ENCODE measurements at places on chromosomes 16 and 17. TPM values are rescaled to one million over a fixed set of nuclear protein-coding genes. Genes with fewer than 3 reads are reported as not detected.

GRCh38 chr17:8940866-8941471 is 24.5 kb downstream of the PIK3R5 start:
- H3K27me3 ChIP-seq, result no peaks in the 10 kb centered on the region
- no peaks in the 10 kb centered on the region for H3K36me3 ChIP-seq
- no peak overlapping the region for H3K4me3 ChIP-seq
- no peak for DNase-seq
- no peaks in the 10 kb centered on the region for H3K4me1 ChIP-seq

- H3K27me3 ChIP-seq, result no peaks in the 10 kb centered on the region
- no peaks in the 10 kb centered on the region for H3K36me3 ChIP-seq
- H3K4me3 ChIP-seq, result peak overlapping the region; percentile 65
- DNase-seq, result peak; percentile 77
- peaks cover 4% of the 10 kb centered on the region for H3K4me1 ChIP-seq
Observed at GRCh38 chr17:59963738-59964481, 630 bp downstream of the RNFT1 start.

DNA sequence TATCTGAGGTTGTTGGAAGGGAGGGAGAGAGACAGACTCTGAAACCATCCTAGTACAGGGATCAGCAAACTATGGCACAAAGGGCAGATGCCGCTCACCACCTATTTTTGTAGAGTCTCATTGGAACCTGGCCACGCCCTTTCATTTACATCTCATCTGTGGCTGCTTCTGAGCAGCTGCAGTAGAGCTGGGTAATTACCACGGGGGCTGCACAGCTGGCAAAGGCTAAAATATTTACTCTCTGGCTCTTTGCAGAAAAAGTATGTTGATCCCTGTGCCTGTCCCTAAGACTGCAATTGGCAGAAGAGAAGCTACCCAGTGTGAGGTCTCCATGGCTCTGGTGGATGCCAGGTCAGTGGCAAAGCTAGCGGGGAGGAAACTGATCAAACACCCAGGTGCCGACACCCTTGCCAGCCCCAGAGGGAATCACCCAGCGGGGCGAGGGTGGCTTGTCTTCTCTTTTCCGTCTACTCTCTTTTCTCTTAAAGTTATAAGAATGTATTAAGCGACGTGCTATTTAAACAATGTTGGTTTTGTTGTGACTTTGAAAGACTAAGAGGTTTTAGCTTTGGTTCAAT is 14.0 kb downstream of the CEP295NL start:
- peaks cover 1% of the 10 kb centered on the region for H3K36me3 ChIP-seq
- no peaks in the 10 kb centered on the region for H3K27me3 ChIP-seq
- H3K27ac ChIP-seq, result no peak overlapping the region
- no peak overlapping the region for H3K4me3 ChIP-seq

DNA sequence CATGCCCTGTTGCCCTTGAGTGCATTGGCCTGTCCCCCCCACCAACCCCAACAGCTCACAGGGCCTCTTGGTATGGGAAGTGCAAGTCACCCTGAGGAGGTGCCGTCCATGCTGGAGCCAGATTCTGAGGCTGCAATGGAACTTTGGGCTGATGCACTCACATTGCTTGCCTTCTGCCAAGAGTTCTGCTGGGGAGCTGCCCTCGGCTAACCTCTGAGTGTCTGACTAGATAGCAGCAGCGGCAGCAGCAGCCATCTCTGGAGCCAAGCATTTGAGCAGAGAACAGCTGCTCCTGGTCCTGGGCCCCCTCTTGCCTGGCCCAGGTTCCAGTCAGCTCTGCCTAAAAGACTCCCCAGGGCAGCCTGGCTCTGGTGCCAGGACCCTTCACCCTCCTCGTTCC is 61.5 kb downstream of the GNAO1 start:
- no peaks in the 10 kb centered on the region for H3K36me3 ChIP-seq
- no peak overlapping the region for H3K4me3 ChIP-seq
- H3K4me1 ChIP-seq, result peaks cover 6% of the 10 kb centered on the region
- no peak overlapping the region for H3K27ac ChIP-seq
- no peaks in the 10 kb centered on the region for H3K27me3 ChIP-seq

DNA sequence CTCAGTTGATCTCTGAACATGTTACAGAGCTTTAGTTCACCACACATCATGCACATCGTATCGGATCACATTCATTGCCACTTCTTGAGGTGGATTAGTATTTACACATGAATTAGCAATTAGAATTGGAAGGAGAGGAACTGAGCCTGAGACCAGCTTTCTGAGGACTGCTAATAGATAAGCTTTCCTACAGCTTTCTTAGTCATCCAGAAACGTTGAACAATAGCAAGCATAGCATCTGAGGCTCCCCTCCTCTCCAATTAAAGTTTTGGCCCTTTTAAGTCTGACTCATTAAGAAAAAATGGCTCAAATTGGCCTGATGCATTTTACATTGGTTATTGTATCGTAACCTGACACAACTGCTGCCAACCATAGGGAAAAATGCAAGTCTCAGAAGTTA is 1130.4 kb downstream of the CDH8 start:
- no peak overlapping the region for H3K4me3 ChIP-seq
- no peaks in the 10 kb centered on the region for H3K36me3 ChIP-seq
- DNase-seq, result no peak
- no peaks in the 10 kb centered on the region for H3K27me3 ChIP-seq

Gene PITPNM3
- total RNA-seq, result 1.8 TPM

Gene CRYM
- total RNA-seq, result not detected

Gene SOST
- total RNA-seq, result 21.7 TPM

Data from aorta (tissue), 5 donors.